ENCODE measurements at places on chromosomes 3 and 15. TPM values are rescaled to one million over a fixed set of nuclear protein-coding genes. Genes with fewer than 3 reads are reported as not detected.

Gene GRM2
- total RNA-seq = 6.6 TPM

Gene XRN1
- total RNA-seq = 20.0 TPM

Gene FSTL1
- 180 TPM for total RNA-seq

Gene PLCL2
- total RNA-seq = 9.4 TPM

Gene TADA3
- total RNA-seq = 70.0 TPM

Gene NOX5
- total RNA-seq = not detected

Gene CILP
- 0.14 TPM for total RNA-seq

Gene REC114
- total RNA-seq = not detected

GRCh38 chr3:63864965-63865327, 1.3 kb downstream of the ATXN7 start:
- DNase-seq = no peak

- DNase-seq = no peak
Observed at GRCh38 chr3:127071597-127072001, 88.7 kb downstream of the PLXNA1 start.

- DNase-seq = no peak
Observed at GRCh38 chr3:78825858-78826215, 942.0 kb downstream of the ROBO1 start.

DNA sequence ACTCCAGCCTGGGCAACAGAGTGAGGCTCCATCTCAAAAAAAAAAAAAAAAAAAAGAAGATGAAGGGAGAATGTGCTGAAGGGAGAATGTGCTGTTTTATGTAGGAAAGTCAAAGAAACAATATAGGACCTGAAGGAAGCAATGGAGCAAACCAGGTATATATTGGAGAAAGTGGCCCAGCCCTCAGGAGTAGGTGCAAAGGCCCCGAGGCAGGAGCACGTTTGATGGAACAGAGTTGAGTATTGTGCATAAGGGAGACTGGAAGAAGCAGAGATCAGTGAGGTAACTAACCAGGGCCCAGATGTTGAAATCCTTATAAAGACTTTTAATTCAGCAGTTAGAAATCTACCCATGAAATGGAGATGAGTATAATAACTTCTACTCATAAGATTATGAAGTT, 79.6 kb downstream of the MAP2K5 start:
- DNase-seq = no peak

DNA sequence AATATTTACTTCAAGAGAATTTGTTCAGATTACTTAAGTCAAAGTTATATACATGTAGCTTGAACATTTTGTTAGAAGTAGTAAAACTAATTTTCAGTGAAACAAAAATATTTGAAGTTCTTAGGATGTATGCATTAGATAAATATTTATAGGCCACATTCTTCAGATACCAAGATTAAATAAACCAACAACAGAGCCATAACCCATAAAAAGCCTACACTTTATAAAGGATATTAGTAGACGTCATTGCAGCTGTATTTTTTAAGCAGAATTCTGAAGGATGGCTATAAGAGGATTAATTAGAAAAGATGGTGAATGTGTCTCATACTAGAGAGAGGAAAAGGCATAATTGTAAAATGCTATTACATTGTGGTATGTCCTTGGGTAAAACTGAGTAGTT, 449.7 kb upstream of the ALCAM start:
- no peak for DNase-seq

DNA sequence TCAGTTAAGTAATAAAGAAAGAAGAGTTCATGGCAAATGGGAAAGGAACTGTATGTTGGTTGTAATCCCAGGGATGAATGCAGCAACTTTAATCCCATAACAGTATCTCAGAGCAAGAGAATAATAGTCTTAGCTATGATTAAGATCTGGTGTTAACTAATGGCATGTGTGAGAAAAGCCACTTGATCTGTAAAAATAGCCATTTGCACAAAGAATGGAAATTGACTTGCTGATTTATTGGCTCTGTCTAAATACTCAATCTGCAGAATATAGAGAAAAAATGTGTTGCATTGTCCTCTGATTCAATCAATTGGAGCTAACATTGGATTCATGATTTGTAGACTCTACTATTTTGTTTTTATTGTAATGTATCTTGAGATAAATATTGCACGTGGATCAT, 987.0 kb downstream of the NSUN3 start:
- DNase-seq = no peak

GRCh38 chr3:25610167-25610566, 54.5 kb downstream of the TOP2B start:
- no peak for DNase-seq

DNA sequence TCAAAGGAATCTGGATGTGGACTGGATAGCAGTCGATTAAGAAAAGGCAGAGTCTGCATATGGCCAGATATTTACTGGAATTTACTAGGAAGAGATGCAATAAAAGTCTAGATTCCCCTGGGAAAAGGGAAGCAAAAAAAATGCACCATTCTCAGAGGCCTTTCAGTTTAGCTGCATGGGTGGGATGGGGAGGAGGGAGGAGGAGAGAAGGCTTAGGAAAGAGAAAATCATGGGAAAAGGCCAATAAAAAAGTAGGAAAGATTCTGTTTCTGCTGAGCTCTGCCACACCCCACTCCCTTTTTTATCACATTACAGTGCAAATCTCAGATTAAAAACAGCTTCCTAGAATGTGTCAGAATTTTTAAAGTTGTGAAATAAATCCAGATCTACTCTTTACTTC, 103.6 kb downstream of the ADAMTS9 start:
- no peak for DNase-seq

DNA sequence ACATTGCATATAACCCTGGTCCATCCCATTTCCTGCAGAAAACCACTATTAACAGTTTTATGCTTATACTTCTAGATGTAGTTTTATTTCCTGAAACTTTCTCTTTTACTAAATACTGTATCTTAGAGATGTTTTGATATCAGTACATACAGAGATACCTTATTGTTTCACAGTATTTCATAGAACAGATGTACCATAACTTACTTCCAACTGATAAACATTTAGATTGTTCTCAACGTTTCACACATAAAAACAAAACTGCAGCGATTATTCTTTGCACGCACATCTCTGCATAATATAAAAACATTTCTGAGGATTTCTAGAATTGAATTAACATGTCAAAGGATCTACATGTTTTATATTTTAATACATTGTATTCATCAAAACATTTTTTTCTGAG, 2.6 kb downstream of the ZNF80 start:
- no peak for DNase-seq

DNA sequence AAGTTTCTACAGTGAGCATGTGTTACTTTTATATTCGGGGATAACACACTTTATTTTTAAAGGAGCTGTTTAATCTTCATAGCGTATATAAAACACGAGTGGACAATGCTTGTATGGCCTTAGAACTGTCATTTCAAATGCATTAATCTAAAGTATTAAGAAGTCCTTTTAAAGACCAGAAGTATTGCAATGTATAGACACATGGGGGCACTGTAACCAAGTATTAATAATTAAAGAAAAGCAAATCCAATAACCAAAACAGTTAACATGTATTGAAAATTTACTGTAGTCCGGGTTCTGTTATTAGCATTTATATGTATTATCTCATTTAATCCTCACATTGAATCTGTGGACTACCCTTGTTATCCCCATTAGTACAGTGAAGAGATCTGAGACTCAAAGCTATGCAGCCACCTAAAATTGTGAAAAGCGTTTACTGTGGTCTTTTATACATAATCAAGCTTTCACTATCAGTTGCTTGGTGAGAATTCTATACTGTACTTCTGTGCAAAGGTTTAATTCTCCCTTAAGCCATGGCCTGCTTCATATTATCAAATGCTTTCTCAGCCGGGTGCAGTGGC, 10.1 kb downstream of the ARL14 start:
- no peak for DNase-seq

DNA sequence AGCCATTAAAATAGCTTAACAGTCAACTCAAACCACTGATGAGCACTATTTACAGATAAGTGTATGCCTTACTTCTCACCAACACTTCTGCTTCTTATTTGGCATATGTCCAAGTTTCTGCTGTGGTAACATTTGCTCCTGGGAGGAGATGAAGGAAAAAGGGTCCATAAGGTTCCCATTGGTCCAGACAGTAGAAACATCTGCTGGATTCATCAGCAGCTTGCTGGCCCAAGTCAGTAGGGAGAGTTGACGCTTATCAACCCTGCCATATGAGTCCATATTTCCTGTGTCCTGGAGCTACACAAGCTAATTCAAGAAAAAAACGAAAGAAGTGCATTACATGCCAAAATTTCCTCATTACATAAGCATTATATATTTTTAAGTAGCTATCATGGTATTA, 824.5 kb downstream of the CADM2 start:
- no peak for DNase-seq

GRCh38 chr3:10519236-10519635, 13.8 kb upstream of the ATP2B2 start:
- DNase-seq = no peak

DNA sequence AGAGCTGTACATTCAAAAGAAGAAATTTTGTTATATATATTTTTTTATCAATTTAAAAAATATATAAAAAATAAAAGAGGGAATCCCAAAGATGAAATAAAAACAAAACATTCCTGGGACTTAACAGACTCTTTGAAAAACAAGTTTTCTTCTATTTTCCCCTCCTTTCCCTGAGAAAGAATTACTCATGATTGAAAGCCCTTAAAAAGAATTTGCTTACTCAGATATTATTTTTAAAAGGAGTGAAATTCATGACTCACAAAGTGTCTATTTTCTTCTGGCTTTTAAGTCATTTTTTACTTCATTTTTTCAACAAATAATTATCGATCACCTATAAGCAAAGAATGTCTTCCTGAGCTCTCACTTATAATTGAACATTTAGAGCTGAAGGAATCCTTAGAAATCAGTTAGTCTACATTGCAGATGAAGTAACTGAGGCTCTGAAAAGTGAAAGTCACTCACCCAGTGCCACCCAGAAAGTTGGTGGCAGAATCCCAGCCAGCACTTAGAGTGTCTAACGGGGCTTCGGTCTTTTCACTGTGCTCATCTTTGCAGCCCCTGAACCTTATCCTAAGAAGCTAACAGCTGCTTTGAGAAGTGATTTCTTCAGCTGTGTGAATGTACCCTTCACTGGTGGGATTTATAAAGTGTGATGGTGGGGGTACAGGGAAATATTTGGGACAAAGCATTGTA, 42.5 kb upstream of the NUDT16 start:
- DNase-seq = no peak
